Activated T-helper 1 cell treated with anti-CD3 and anti-CD28 coated beads, Interleukin-2, amount 50 U/mL, for 16 hours (primary cell): ENCODE measurements at places on chromosomes 3 and 15.

- DNase-seq, result no peak
Measured at GRCh38 chr3:42198709-42199108, 67.3 kb downstream of the CCK start.

DNA sequence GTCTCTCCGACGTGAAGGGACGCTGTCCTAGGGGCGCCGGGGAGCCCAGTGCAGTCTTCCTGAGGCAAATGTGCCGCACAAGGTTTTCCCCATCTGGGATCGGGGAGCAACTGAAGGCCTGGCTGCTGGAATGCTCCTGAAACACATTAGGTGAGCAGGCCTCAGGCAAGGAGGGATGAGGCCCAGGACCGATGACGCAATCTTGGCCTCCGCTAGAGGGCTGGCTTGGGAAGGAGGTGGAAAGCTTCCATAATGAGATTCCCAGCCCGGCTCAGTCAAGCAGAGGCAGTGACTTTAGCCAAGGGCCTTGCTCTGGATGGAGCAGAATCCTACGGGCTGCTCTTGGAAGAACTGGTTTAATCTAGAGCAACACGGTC, 50.8 kb downstream of the CPN2 start:
- no peak for DNase-seq

GRCh38 chr15:42319206-42319605, 40.1 kb upstream of the CAPN3 start:
- no peak for DNase-seq

DNA sequence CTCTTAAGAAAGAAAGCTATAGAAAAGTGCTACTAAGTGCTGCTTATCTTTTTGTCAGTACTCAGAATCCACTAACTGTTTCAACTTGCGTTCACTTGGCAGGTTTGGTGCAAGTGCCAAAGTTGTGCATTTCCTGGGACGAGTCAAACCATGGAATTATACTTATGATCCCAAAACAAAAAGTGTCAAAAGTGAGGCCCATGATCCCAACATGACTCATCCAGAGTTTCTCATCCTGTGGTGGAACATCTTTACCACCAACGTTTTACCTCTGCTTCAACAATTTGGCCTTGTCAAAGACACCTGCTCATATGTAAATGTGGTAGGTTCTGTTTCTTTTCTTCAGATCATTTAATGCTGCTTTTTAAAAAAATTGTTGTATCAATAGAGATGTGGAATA, 32.6 kb downstream of the GYG1 start:
- no peak for DNase-seq

DNA sequence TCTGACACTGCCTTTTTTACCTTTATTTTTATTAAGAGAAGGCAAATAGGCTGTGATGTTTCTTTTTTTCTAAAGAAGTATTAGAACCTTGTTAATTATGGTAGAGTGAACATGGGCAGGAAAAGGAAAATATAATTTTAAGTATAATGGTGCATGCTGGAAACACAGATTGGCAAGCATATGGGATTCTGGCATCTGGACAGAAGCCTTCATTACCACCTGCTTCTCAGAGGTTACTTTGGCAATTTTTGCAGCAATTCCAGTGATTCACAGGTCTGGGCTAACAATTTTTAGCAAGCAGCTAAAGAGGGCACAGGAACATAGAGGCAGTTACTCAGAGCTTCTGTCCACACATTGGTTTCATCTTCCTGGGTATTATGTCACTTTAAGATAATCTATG, 258.3 kb downstream of the DIPK2A start:
- DNase-seq, result no peak

DNA sequence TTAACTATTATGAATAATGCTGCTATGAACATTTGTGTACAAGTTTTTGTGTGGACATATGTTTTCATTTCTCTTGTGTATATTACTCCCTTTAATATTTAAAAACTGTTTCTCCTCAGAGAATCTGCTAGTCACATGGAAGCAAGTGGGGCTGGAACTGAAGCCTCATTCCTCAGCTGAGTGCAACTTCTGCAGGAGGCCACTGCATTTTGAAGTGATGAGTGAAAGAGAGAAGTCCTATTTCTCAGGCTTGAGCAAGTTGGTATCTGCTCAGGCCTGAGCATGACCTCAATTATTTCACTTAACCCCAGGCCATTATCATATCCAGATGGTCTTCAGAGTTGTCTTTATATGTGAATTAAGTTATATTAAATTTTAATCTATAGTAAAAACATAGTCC, 11.5 kb downstream of the TLR9 start:
- no peak for DNase-seq

- DNase-seq, result no peak
Measured at GRCh38 chr3:9111417-9111816, 138.0 kb downstream of the SRGAP3 start.

- DNase-seq, result no peak
Measured at GRCh38 chr3:67311440-67311839, 313.3 kb downstream of the KBTBD8 start.

- DNase-seq, result no peak
Measured at GRCh38 chr15:69668963-69669362, 216.3 kb downstream of the RPLP1 start.

DNA sequence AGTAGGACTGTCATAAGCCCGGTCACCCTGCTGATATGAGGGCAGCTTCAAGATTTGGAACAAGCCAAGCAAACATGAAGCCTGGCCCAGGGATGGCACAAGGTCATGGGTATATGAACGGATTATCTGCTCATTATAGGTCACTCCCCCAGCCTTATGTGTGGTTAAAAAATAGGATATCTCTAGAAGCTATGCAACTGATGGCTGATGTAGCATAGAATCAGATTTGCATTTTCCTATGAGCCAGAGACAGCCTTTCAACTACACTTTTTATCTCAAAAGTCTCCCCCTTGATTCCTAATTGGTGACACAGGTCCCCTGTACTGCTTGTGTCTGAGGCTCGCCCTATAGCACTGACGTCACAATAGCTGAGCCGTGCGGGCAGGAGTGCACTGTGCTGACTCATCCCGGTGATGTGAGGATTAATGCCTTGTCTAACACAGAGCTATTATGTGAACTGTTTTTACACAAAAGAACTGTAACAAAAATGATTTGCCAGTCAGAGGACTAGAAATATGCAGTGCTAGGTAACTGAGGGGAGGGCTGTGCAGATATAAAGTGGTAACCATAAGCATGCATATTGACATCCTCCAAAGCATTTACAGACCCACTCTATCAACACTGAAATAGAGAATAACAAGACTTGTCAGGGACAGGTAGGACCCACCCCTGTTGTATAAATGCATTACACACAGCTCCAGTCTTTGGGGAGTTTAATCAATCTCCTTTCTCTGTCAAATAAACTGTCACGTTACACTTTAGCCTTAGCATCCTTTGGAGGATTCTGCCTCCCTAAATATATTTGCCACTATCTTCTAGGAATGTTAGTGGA, 204.9 kb downstream of the TIGIT start:
- no peak for DNase-seq

- no peak for DNase-seq
Measured at GRCh38 chr3:190575437-190576185, 61.7 kb downstream of the IL1RAP start.

DNA sequence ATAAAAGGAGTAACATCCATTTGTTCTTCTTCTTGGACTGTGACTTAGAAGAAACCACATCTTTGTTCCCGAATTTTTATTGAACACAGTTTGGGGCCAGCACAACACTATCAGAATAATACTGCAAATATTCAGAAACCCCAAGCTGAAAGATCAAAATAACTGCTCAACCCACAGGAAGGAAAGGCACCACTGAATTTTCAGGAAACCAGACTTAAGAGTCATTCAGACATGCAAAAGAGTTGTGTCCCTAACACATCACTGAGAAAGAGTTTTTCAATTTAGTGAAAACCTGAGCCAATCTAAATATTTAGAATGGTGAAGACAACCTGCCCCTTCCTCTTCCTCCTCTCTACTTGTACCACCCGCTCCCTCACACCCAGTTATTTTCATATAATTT, 295.0 kb upstream of the RORA start:
- DNase-seq, result no peak

- DNase-seq, result no peak
Measured at GRCh38 chr3:193377591-193377990, 962 bp downstream of the ATP13A5 start.

DNA sequence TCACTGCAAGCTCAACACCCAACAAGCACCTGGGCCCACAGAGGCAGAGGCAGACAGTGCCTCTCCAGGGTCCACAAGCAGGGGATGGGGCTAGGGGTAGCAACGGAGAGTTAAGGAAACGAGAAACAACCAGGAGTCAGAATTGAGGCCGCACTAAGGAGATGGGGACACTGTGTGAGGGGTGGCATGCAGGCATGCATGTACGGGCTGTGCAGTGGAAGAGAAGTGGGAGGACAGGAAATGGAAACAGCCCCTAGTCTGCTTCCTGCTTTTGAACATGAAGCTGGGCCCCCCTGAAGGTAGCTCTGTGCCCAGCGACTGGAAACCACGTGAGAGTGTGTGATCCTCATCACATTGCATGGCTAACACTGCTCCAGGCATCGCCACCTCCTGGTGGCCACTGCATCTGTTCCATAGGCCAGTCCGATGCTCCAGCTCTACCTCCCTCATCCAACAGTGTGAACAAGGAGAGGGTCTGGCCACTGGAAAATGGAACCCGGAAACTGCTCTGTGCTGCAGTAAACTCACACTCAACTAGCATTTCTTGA, 44.0 kb downstream of the XXYLT1 start:
- DNase-seq, result no peak

DNA sequence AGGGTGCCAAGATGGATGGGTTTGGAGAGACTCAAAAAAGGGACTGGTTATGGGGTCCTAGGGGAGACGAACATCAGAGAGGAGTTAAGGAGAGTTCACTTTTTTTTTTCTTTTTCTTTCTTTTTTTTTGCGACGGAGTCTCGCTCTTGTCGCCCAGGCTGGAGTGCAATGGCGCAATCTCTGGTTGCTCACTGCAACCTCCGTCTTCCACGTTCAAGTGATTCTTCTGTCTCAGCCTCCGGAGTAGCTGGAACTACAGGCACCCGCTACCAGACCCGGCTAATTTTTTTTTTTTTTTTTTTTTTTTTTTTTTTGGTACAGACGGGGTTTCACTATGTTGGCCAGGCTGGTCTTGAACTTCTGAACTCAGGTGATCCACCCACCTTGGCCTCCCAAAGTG, 1.2 kb downstream of the SPINT1 start:
- DNase-seq, result no peak

DNA sequence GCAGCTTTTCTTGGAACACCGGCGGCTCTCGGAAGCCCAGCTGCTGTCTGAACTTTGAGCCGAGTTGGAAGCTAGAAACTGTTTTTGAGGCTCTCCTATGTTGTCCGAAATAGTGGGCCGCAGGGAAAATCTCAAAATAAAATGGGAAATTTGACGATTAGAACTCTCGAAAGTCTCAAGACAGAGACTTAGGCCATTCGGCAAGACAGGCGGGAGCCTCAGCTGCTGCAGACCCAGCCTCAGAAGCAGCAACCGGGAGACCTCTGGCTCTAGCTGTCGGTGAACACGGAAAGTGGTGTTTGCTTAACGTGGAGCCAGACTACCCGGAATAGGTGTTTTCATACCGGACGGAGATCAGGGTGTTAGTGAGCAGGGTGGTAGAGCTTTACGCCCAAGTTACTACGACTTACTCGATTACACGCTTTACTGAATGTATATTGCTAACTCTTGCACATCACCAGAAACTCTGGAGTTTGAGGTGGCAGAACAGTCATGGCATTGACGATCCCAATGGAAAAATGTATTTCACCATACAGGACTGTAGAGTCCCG, 357 bp upstream of the MAN2C1 start:
- DNase-seq, result no peak

DNA sequence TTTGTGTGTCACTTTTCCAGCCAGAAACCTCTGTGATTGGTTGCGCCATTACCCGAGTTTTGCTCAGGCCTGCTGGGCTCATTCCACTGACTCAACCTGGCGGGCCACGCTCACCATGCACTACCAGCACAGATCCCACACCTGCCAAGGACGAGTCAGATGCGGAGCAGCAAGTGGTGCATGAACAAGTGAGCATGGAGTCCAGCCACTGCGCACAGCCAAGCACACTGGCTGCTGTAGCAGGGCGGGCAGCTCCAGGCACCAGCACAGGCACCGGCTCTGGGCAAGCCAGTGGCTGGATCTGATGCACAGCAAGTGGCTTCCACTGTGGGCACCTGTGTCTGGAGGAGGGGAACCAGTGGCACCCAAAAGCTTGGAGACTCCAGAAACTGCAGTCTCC, 110.4 kb downstream of the CBLB start:
- DNase-seq, result no peak

- DNase-seq, result no peak
Measured at GRCh38 chr3:44963571-44964325, 12.2 kb downstream of the ZDHHC3 start.

- no peak for DNase-seq
Measured at GRCh38 chr15:47332481-47332880, 384.8 kb upstream of the SEMA6D start.

GRCh38 chr3:373193-373779, 176.7 kb downstream of the CHL1 start:
- DNase-seq, result no peak

- DNase-seq, result no peak
Measured at GRCh38 chr15:33679061-33679460, 289.2 kb upstream of the CHRM5 start.

GRCh38 chr15:75197062-75197630, 4.5 kb upstream of the C15orf39 start:
- DNase-seq, result no peak

DNA sequence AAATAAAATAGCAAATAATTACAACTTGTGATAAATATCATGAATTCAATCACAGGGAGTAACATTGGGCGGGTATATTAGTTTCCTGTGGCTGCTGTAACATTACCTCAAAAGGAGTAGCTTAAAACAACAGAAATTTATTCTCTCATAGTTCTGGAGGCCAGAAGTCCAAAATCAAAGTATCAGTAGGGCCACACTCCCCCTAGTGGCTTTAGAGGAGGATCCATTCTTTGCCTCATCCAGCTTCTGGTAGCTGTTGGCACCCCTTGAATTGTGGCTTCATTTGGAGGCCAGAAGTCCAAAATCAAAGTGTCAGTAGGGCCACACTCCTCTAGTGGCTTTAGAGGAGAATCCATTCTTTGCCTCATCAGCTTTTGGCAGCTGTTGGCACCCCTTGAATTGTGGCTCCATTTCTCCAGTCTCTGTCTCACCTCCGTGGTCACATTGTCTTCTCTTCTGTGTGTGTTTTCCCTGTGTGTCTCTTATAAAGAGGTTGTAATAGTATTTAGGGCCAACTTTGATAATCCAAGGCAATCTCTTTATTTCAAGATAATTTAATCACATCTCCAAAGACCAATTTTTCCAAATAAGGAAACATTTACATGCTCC, 3.1 kb upstream of the CFAP20DC start:
- no peak for DNase-seq

- DNase-seq, result no peak
Measured at GRCh38 chr3:131033480-131034080, 6.9 kb downstream of the NEK11 start.
